ENCODE measurements at places on chromosomes 4 and X.

DNA sequence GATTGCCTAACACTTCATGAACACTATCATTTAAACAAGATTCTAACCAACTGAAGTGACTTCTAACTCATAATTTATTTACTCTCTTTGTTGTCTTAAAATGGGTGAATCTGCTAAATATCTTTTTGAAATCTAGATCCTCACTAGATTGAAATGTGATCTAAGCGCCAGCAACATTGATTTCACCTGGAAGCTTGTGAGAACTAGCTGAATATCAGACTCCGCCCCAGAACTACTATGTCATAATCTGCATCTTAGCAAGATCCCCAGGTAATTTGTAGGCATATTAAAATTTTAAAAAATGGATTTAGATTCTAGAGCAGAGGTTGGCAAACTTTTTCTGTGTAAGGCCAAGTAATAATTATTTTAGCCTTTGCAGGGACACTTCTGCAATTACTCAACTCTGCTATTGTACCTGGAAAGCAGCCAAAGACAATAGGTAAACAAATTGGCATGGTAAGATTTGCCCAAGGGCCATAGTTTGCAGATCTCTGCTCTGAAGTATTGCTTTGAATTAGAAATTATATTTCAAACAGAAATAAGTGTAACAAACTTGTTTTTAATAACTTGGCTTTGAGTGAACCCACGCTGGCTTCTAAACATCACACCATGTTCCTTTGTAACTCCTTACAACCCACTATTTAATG lies 121.5 kb downstream of the REELD1 start:
- DNase-seq, result no peak

- no peak for DNase-seq
Measured at GRCh38 chrX:46959985-46960700, 47.9 kb downstream of the JADE3 start.

DNA sequence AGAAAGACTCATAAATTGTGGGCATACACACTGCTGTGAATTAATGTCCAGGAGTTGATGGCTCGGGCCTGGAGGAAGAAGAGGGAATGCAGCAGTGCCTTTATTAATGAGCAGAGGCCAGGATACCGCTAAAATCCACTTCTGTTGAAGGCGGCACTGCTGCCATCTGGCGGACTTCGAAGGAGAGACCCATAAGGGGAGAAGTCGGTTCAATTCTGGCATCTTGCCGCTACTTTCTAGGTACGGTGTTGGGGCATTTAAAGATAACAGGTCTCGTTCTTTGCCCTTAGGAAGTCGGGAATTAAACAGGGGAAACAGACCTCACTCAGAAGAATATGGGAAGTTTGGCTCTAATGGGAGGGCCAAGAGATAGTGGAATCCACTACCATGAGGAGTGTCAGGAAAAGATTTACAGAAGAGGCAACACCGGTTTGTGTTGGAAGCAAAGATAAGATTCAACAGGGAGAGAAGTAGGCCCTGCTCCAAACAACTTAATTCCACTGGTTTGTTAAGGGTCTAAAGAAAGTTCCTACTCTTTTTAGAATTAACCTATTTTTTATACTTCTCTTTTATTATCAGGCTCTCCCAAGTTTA lies 133.6 kb upstream of the GIMD1 start:
- no peak for DNase-seq

- peak; percentile 18 for DNase-seq
Measured at GRCh38 chrX:119004920-119005524, 30.6 kb downstream of the LONRF3 start.

GRCh38 chrX:119238557-119238956 lies 2.5 kb downstream of the PGRMC1 start:
- DNase-seq, result no peak

DNA sequence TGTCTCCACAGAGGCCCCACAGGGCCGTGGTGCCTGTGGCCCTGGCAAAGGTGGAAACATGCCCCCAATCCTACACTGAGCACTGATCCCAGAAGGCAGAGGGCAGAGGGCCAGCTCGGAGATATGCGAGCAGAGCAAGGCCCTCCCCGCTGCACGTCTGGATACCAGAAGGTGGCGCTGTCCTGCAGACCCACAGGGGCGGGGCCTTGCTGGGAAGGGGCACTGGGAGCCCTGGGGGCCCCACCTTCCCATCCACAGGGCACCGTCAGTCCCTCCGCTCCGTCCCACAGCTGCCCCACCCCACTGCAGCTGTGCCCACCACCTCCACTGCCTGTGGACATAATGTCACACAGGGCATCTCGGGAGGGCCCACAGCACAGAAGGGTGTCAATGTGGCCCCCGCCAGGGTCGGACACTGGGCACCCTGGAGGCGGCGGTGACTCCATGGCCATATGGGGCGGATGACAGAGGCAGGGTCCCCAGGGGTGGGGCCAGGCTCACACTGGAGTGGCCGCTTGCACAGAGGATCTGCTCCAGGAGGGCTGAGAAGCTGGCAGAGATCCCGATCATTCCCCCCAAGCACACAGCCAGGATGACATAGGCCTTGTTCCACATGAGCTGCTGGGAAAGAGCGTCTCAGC lies 4.8 kb downstream of the SLC49A3 start:
- no peak for DNase-seq

DNA sequence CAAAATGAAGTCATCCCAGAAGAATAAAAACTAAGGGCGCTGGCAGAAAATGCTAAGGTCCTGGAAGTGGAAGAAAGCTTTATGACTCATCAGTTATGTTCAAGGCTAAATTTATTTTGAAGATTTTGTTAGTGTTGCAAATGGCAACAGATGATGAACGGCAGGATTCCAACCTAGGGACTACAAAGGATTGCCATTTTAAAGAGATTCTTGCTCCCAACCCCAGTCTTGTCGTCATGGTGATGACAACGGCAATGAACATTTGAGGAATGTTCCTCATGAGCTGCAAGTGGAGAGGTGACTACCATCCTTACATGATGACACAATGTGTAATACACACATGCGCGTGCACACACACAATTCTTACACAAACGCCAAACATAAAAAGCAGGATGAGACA lies 54.4 kb upstream of the FTHL17 start:
- DNase-seq, result no peak

DNA sequence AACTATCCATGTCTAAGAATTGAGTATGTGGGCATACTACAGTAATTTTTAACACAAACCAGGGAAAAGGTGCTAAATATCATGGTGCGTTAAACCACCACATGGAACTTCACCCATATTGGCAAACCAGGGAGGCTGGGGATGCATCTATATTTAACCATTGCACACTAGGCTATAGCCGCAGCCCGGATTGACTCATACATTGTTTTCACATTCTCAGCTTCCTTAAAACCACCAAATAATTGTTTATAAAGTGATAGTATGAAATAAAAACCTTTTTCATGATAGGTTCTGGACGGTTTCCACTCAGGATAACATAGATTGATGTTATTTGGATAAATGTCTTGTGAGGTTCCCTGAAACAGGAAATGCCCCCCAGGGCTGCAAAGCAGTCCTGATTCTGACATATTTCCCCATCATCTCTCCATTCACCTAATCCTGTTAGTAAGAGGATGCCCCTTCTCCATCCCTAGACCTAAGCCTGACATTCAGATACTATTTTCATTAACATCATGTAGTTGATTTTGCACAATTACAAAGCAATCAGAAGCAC lies 7.9 kb downstream of the COL25A1 start:
- DNase-seq, result no peak

GRCh38 chrX:136147315-136147901 lies at the start of gene FHL1:
TSS of gene FHL1 (plus strand) at chrX:136147533.
- peak; percentile 10 for DNase-seq

GRCh38 chr4:123856689-123857545 lies 460.3 kb downstream of the SPRY1 start:
- no peak for DNase-seq

DNA sequence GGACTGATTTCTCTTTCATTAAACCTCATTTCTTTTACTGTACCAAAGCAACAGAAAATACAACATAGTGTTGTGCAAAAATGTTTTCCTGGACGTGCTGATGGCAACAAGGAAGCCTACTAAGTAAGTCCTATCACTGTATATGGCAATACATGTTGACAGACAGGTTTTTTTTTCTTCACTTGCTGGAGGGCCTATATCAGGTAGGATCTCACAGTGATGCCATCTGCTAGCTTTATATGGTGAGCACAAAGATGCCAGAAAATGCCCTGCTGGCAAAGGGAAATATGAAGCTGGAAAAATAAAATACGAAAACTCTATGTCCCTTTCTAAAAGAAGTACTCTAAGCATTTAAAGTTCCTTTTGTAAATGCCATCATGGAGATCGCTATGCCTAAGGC lies 119.0 kb upstream of the PDLIM3 start:
- no peak for DNase-seq

GRCh38 chrX:155613927-155614559 lies 1.3 kb upstream of the TMLHE start:
- DNase-seq, result no peak

GRCh38 chr4:121778991-121779628 lies 14.1 kb upstream of the SMIM43 start:
- no peak for DNase-seq

DNA sequence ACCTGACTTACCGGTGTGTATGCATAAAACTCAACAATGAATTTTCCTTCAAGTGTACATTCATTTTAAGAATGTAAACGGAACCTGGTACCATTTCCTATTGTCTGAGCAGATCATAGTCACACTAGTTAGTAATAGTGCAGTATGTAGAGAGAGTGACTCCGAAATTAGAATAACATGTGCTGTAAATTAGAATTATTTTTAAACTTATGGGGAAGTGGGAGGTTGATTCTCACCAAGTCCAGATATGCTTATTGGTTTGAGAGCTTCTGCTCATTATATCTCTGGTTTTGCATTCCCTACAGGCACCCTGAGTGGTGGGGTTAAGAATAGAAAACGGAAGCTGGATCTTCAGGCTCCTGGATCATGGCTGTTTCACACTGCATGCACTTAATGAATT lies 39.6 kb downstream of the KLF3 start:
- no peak for DNase-seq

DNA sequence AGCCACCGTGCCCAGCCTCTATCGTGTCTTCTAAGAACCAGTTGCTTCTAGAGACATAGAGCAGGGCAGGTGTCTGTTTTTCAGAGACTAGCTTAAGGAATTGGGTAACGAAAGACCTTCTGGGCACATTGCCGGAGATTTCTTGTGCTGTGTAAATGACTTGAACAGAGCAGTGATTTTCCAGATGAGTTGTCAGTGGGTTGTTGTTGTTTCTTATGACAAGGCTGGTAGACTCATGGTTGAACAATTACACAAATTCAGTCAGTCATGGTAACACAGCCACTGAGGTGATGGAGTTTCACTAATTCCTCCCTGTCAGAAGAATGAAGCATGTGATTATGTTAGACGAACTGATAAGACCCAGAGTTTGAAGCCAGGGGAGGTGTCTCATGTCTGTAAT lies 20.5 kb upstream of the DDX3X start:
- DNase-seq, result no peak

GRCh38 chrX:130196466-130196865 lies 24.7 kb downstream of the RAB33A start:
- no peak for DNase-seq
